ENCODE measurements at places on chromosomes 7 and 10.

GRCh38 chr7:128362670-128363069 lies 1.2 kb upstream of the PRRT4 start:
- no peak for DNase-seq

- DNase-seq, result no peak
Measured at GRCh38 chr10:30995081-30995770, 36.4 kb downstream of the ZNF438 start.

- DNase-seq, result no peak
Measured at GRCh38 chr7:38775506-38776175, 133.3 kb downstream of the VPS41 start.

- DNase-seq, result no peak
Measured at GRCh38 chr10:132609211-132609610, 71.6 kb downstream of the INPP5A start.

DNA sequence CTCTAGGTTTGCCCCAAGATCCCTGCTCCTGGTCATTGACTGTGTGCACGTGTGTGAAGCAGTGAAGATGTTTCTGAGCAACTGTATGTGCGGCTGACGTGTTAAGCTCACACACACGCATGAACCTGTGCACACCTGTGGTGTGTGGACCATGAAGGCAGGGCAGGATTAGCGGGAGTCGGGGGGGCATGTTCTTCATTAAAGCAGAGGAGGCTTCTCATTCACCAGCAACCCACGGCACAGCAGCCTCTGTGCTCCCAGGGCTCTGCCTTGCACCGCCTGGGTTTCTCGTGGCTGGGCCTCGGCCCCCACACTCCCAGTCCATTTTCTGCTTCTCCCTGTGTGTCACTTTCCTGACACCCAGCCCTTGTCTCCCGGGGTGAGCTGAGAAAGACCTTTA lies 824 bp upstream of the TACR2 start:
- no peak for DNase-seq

- DNase-seq, result no peak
Measured at GRCh38 chr10:729213-729612, 39.7 kb upstream of the DIP2C start.

DNA sequence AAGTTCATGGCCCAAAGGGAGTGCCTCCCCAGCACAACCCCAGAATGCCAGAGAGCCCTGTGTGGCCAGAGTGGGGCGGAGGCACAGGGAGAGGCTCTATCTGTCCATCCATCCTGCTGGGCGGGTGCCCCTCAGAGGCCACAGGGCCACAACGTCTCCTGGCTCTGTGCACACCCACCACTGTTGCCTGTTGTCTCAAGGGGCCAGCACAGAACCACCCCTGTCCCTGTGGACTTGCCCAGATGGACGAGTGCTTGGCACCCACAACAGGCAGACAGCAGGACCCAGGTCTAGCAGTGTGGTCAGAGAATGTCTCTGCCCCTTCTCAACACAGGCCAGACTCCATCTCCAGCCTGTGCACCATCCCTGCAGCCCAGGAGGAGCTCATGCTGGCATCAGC lies 92.8 kb downstream of the PAXIP1 start:
- DNase-seq, result no peak

GRCh38 chr10:45154502-45154901 lies 153.8 kb downstream of the ZNF22 start:
- DNase-seq, result no peak
